IMR-90 (cell line): ENCODE measurements at places on chromosomes 2 and 18. TPM values are rescaled to one million over a fixed set of nuclear protein-coding genes. Genes with fewer than 3 reads are reported as not detected.

DNA sequence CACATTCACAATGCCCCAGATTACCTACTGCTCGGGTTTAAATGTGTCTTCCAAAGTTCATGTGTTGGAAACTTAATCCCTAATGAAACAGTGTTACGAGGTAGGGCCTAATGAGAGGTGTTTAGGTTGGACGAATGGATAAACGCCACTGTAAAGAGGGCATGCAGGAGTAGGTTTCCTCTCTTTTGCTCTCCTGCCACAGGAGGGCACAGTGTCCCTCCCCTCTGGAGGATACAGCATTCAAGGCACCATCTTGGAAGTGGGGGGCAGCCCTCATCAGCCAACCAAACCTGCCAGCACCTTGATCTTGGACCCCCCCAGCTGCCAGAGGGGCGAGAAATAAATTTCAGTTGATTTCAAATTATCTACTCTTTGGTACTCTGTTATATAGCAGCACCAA is 103.5 kb downstream of the TSHZ1 start:
- no peaks in the 10 kb centered on the region for H3K4me1 ChIP-seq
- no peak overlapping the region for H3K4me3 ChIP-seq
- H3K27ac ChIP-seq = no peak overlapping the region
- peaks cover 5% of the 10 kb centered on the region for H3K27me3 ChIP-seq
- H3K36me3 ChIP-seq = no peaks in the 10 kb centered on the region

PLA2R1 gene
- polyA plus RNA-seq = 0.24 and 0.43 TPM in 2 replicates

DNA sequence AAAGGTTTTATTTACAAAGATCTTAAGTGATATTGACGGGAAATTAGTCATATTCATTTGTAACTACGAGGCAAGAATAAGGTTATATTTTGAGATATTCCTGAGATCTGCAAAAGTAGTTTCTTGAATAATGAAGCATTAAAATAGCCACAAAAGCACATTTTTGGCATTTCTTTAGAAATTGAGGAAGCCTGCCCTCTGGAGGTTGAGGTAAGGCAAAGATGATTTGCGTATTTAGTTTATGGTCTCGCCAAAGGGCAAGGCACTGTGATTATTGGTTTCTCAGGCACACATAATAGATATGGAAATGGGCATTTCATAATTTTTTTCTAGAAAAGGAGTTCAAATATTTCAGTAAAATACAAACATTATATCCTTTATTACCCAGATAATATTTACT is 143.7 kb upstream of the RPRM start:
- no peak overlapping the region for H3K27ac ChIP-seq
- no peaks in the 10 kb centered on the region for H3K36me3 ChIP-seq
- no peaks in the 10 kb centered on the region for H3K4me1 ChIP-seq
- H3K27me3 ChIP-seq = no peaks in the 10 kb centered on the region

KDSR gene
- polyA plus RNA-seq = 19.3 and 21.9 TPM in 2 replicates

- DNase-seq = no peak
- no peaks in the 10 kb centered on the region for H3K4me1 ChIP-seq
- no peak overlapping the region for H3K4me3 ChIP-seq
- H3K27me3 ChIP-seq = peaks cover 8% of the 10 kb centered on the region
Measured at GRCh38 chr2:206218796-206219499, 55.5 kb upstream of the ZDBF2 start.

- no peak for DNase-seq
- H3K27me3 ChIP-seq = no peaks in the 10 kb centered on the region
- no peak overlapping the region for H3K4me3 ChIP-seq
- no peaks in the 10 kb centered on the region for H3K36me3 ChIP-seq
Measured at GRCh38 chr2:119267604-119268003, 44.0 kb downstream of the STEAP3 start.
